GM12864 (cell line): ENCODE measurements at places on chromosomes 5 and 9.

GRCh38 chr5:146751054-146751453, 127.5 kb downstream of the PPP2R2B start:
- DNase-seq = no peak

DNA sequence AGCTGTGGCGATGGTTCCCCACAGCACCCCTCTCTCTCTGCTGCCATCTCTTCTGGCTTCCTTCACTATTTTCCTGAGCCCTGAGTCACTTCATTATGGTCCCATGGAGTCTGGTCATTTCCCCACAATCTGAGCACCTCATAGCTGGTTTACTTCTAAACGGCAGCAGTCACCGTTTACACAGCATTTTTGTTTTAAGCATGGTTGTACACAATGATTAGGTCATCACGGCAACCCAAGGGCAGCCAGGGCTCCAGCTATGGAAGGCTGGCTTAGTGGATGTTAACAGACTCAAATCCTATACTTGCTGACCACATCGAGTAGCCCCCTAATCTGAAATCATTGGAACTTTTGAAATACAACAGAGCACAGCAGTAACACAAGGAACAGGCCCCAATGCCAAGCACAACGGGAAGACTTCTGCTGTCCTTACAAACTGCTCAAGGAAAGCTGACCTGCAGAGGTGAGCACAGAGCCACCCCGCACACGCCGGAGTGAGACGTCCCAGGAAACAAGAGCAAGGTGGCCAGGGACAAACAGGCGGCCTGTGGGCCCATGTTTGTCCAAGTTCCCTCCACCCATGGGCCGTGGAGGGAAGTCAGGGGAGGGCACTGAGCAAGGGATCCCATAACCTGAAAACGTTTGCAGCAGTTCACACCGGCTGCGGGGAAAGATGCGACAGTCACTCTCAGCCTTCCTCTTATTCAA, 22.9 kb downstream of the CAMSAP1 start:
- DNase-seq = no peak

DNA sequence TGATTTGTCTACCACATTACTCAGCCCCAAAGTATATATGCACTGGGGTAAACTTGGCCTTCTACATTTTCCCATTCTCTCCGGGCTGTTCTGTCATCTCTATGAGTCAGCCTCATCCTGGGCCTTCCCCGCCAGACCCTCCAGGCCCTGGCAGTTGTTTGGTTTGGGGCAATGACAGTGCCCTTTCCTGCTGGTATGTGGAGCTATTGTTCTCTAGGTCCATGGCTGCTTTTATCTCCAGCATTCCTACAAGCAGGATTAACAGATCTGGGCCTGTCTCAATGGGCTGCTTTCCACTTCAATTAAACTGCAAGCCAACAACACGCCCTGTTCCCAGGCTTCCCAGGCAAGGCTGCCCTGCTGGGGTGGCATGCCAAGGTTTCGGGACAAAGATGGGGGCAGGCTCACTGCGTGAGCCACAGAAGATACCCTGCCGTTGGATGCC, 136.4 kb downstream of the SLIT3 start:
- DNase-seq = no peak

GRCh38 chr9:447230-448025, 232.8 kb downstream of the DOCK8 start:
- DNase-seq = no peak

- peak; percentile 56 for DNase-seq
These were observed 174.3 kb upstream of the PIK3R1 start for GRCh38 chr5:68041293-68041692.

DNA sequence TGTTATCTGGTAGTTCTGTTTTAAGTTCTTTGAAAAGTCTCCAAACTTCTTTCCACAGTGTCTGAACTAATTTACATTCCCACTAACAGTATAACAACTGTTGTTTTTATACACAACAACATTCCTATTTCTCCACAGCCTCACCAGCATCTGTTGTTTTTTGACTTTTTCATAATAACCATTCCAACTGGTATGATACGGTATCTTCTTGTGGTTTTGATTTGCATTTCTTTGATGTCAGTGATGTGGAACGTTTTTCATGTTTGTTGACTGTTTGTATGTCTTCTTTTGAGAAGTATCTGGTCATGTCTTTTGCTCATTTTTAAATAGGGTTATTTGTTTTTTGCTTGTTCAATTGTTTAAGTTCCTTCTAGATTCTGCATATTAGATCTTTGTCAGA, 12.6 kb upstream of the GRAMD2B start:
- DNase-seq = no peak

DNA sequence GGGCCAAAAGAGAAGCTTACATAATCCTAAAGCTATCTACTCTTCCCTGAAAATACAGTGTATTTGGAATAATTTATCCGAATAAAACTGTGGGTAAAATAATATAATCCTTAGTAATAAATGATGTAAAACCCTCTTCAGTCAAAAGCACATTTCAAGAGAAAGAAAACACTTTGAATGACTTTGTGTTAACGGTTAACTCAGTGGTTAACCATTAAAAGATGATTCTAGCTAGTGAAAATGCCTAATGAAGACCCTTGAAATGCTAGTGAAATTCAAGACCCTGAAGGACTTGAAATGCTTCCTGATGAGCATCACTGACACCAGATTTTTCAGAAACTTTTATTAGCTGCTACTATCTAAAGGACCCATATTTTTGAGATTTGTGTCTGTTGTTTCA, 70.7 kb downstream of the COX7C start:
- DNase-seq = no peak

GRCh38 chr9:127885508-127886281, 8.2 kb upstream of the AK1 start:
- DNase-seq = no peak

- DNase-seq = no peak
These were observed 539 bp downstream of the ARRDC3 start for GRCh38 chr5:91382530-91383026.

DNA sequence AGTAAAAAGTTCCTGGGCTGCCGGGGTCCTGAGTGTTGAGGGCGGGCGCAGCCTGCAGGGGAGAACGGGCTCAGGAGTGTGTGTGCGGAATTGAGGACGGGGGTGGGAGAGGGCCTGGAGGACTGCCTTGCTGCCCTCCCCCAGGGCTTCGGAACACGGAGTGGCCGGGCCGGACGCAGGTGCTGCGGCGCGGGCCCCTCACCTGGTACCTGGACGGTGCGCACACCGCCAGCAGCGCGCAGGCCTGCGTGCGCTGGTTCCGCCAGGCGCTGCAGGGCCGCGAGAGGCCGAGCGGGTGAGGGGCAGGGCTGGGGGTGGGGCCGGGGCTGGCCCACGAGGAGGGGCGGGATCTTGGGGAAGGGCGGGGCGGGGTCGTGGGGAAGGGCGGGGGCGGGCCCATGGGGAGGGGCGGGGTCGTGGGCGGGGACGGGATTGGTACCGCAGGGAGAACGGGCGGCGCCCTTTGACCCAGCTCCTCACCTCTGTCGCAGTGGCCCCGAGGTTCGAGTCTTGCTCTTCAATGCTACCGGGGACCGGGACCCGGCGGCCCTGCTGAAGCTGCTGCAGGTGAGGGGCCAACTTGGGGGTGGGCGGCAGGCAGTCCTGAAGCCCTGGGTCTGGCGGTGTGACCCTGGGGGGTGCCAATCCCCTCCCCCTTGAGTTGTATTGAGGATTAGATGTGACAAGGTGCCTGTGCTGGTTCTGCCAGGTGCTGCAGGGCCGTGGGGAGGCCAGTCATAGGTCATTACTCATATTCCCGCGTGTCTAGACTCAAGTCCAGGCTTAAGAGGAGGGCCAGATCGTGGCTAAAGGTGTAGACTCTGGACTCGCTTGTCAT, 7.1 kb downstream of the FPGS start:
- no peak for DNase-seq

GRCh38 chr5:64453405-64453804, 52.4 kb upstream of the RGS7BP start:
- DNase-seq = no peak

- no peak for DNase-seq
These were observed 471.9 kb downstream of the MTRR start for GRCh38 chr5:8340739-8341344.

GRCh38 chr9:99438596-99438995, 216.5 kb downstream of the SEC61B start:
- DNase-seq = no peak

- DNase-seq = no peak
These were observed 15.6 kb upstream of the LVRN start for GRCh38 chr5:115946655-115947054.

DNA sequence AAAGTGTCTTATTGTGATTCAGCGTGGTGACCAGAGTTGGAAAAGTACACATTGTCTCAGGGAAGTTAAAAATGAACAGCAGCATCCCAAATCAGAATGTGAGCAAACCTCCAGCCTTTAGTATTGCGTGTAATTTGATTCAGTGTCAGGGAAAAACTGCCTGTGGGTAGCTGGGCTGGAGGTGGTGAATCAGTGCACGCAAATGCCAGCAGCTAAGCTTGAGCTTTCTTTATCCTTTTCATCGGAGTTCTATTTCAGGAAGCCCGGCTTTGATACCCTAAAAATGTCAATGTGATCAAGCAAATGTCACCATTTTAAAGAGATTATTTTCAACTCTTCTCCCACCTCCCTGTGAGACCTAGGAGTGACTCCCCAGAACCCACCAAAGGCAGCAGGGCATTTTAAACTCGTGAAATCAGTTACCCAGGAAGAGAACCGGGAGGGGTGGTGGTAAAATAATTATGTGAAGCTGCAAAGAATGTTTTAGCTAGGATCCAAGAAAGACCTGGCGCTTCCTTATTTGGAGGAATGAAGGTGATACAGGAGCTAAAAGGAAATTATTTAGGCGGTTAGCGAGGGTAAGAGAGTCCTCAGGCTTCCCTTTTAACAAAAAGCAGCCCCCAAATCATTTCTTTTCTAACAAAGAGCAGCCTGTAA, 25.7 kb upstream of the C5orf47 start:
- no peak for DNase-seq

GRCh38 chr9:98086461-98086860, 29.9 kb downstream of the NANS start:
- no peak for DNase-seq

- DNase-seq = no peak
These were observed 694 bp downstream of the RMI1 start for GRCh38 chr9:83981126-83981871.

DNA sequence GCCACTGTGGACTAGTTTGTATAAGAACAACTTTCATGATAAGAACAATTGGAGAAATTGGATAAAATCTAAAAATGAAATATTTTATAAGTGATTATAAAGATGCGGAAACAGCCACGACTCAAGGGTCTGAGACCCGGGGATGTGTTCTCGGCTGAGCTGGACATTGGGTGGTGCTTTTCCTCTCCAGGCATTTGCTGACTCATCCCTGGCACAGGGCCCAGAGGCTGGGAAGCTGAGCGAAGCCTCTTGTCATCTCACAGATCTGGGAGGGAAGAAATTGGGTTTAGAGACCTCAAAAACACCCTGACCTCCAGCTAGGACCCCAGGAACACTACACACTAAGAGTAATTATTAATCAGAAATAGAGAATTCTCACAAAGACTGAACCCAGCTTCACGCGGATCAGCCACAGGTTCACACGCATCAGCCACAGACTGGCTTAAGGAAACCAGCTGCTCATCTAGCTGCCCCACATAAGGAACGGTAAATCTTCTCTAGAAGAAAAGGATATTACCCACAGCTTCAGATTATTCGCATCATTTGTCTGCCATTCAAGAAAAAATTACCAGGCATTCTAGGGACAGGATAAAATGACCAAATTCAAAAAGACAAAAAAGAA, 2.8 kb upstream of the OR2V1 start:
- no peak for DNase-seq

DNA sequence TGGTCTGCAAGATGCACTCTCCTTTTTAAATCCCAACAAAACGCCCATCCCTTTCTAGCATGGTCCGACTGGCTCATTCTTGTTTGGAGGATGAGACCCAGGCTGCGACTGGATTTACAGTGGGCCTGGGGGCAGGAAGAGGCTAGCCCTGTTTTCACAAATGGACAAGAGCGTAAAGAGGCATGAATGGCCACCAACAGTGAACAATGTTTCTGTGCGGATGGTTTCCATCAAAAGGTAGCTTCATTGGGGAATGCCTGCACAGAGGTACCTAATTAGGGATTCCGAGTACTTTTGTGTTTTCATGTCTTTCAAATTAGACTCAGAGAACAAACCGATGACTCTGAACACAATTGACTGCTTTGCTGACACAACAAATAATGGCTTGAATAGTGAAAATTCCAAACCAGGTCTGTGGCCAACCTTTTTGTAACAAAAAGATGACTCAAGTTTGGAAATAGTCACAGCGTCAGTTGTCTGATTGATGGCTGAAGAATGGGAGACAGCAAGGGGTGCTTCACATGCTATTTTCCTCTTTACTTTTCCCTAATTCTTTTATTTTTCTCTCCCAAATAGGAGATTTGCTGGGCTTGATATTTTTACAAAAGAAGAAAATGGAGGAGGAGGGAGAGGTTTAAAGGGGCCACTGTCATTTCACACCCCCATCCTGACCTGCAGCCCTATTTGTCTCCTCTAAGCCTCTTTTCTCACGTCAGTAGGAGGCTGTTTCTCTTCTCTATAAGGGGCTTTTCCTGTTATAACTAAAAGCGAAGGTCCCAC, 208.1 kb upstream of the S1PR3 start:
- no peak for DNase-seq

- no peak for DNase-seq
These were observed 587.0 kb upstream of the ADAMTS16 start for GRCh38 chr5:4553130-4553529.

DNA sequence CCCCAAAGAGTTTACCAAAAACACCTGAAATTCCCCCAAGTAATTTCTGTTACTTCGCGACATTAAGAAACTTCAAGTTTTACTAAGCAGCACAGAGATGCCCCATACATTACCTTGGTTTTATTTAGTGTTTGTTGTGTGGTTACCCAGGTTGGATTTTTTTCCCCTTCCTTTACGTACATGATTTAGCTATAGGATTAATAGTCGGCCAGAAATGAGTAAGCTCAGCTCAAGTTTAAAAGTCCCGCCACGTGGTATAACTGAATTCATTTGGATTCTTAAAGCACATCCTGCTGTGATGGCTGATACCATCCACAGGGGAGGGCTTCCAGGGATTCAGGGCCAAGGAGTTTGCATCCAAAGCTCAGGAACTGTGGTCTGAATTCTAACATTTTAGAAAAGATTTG, 75.9 kb downstream of the DAP start:
- DNase-seq = peak; percentile 74

DNA sequence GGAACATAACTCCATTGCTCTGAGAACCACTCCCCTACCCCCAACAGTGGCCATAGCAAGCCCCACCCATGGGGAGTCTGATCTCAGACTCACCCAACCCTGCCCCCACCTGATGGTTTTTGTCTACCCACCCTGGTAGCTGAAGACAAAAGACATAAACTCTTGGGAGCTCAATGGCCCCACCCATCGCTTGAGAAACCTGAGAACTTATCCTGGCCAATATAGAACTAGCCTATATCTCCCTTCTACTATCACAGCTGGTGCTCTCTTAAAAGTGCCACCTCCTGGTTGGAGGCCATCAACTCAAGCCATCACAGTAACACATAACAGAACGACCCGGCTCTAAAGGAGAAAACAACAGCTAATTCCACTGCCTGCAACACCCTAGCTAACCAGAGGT, 47.9 kb upstream of the SNAPC3 start:
- DNase-seq = no peak

- no peak for DNase-seq
These were observed 128.3 kb upstream of the CCNH start for GRCh38 chr5:87541033-87541432.
